ENCODE measurements at places on chromosomes 5 and 9. TPM values are rescaled to one million over a fixed set of nuclear protein-coding genes. Genes with fewer than 3 reads are reported as not detected.
A peak's percentile ranks its signal among the peaks of the same experiment; 100 is the strongest.

- DNase-seq, result no peak
Measured at GRCh38 chr5:125325488-125326149, 579.2 kb upstream of the ZNF608 start.

DNA sequence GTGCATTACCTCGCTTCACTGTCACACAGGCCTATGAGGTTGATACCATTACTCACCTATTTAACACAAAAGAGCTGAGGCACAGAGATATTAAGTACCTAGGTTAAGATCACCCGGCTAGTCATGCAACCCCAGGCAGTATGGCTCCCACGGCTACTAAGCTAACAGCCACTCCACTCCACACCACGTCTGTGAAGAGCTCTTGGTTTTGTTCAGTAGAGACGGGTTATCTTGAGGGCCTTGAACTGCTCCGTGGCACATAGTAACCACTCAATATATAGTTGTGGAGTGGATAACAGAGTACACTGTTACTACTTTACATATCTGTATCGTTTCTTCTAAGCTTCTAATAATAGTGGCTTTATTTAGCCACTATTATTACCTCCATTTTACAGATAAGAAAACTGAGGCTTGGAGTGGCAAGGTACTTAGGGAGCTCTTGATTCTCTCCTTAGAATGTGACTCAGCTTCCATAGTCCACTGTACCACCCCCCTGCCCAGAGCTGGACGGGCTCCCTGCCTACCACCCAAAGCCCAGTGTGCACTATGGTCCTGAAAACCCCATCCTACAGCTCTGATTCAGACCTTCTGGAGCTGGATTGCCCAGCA lies 1.0 kb upstream of the CORO2A start:
- DNase-seq, result no peak

- no peak for DNase-seq
Measured at GRCh38 chr5:19733612-19734495, 254.1 kb downstream of the CDH18 start.

- DNase-seq, result no peak
Measured at GRCh38 chr9:120001536-120001935, 578.4 kb downstream of the CDK5RAP2 start.

GRCh38 chr5:154970759-154971158 lies 29.9 kb downstream of the MRPL22 start:
- no peak for DNase-seq

DNA sequence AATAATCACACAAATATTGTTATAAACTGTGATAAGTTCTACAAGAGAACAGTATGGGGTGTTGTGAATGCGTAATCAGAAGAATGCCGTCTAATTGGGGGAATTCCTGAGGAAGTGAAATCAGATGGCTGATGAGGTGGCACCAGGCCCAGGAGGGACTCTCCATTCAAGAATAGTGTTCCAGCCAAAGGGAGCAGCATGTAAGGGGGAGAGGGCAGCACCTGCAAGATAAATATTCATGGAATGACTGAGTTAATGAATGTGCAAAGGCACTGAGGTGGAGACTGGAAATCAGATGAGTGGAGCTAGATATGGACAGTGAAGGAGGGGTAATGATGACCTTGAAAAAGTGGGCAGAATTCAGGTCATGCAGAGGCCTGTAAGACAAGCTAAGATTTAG lies 250.6 kb downstream of the ARRDC3 start:
- DNase-seq, result peak; percentile 40

DNA sequence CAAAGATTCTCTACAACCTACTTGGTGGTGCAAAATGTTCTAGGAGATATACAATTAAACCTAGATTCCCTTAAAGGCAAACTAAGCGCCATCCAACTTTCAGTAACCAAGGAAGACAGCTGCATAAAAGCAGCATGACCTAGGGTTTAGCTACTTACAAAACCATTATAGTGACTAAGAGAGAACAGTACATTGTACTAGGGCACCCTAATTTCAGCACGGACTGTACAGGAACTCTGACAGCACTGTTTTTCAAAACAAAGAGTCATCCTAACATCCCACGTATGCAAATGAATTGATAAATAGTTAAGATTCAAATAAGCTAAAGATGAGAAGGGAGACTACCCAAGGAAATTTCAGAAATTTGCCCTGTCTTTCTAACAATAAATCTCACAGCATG lies 30.0 kb downstream of the STRBP start:
- no peak for DNase-seq

GRCh38 chr5:61673007-61673735 lies 341.1 kb downstream of the ZSWIM6 start:
- no peak for DNase-seq

Gene PCDHGA3
- total RNA-seq, result 0.26 TPM

Gene EGFLAM
- total RNA-seq, result 0.59 TPM
